ENCODE measurements at places on chromosomes 6 and 20.

DNA sequence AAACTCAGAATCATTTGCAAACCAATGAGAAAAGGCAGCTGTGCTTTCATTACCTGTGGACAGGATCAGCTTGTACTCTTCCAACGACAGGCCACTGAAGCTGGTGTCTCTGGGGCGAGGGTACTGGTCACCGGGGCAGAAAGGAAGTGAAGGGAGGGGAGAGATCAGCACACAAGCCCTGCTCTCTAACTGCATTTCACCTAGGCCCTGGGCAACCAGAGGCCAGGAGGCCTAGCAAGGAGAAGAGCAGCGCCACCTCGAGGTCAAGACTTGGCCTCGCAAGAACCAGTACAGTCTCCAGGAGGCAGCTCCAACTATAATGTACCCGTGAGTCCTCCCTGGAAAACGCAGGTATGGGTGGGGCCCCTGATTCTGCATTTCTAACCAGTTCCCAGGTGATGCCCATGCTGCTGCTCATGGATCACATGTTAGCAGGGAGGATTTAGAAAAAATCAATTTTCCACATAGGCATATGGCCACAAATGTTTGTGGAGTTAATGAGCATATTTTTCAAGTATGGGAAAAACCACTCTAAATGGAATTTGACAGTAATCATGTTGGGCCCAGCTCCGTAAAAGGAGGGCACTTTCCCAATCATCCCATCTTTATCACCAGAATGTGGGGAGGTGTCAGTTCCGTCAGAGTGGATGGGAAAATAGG, 11.0 kb downstream of the UQCC2 start:
- H3K36me3 ChIP-seq: no peaks in the 10 kb centered on the region
- no peaks in the 10 kb centered on the region for H3K27me3 ChIP-seq
- peak overlapping the region; percentile 66 for H3K27ac ChIP-seq
- no peak for DNase-seq
- no peak overlapping the region for H3K4me3 ChIP-seq
- peaks cover 31% of the 10 kb centered on the region for H3K4me1 ChIP-seq

DNA sequence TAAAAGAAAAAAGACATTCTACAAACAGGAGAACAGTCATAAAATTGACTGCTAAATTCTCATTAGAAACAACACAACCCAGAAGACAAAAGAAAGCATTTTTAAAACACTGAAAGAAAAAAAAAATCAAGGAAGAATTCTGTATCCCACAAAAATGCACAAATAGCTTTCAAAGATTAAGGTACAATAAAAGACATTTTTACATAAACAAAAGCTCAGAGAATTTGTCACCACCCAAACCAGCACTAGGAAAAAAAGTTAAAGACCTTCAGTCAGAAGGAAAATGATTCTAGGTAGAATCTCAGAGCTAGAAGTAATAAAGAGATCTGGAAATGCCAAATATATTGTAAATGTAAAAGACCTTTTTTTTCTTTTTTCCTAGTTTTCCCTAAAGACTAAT, 252.4 kb downstream of the CLIC5 start:
- H3K36me3 ChIP-seq: no peaks in the 10 kb centered on the region
- H3K27me3 ChIP-seq: no peaks in the 10 kb centered on the region
- H3K4me1 ChIP-seq: no peaks in the 10 kb centered on the region
- H3K27ac ChIP-seq: no peak overlapping the region
- no peak overlapping the region for H3K4me3 ChIP-seq

- no peak overlapping the region for H3K27ac ChIP-seq
- H3K4me1 ChIP-seq: no peaks in the 10 kb centered on the region
- no peaks in the 10 kb centered on the region for H3K36me3 ChIP-seq
- H3K4me3 ChIP-seq: no peak overlapping the region
These were observed 60.8 kb upstream of the RPS6KA2 start for GRCh38 chr6:166687879-166688205.

DNA sequence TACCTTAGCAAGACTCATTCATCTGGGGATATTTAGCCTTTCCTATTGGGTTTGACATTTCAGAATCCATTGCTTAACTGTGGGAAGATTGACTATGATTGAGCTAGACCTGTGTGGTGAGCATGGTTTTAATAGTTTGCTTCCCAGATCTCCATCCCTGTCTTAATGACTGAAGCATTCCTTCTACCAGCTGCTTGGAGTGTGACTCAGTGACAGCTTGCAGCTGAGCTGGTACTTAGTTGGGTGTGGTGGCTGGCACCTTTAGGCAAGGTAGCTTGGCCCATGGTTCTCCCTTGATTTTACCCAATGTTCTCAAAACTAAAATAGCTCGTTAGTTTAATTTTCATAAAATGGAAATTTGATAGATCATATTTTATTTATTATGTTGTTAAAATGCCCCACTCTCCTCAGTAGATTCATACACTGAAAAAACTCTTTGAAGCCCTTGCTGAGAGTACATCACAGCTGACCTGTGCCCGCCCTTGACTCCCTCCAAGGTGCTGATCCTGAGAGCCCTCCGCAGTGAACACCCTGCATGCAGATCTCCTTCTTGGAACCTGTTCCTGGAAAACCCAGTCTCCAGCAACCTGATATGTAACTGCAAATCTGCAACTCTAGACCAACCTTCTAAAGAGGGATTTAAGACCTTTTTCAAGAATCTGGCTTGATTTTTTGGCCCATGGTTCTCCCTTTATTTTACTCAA, 19.1 kb downstream of the DOK5 start:
- no peak overlapping the region for H3K27ac ChIP-seq
- H3K36me3 ChIP-seq: no peaks in the 10 kb centered on the region
- no peak for DNase-seq
- peaks cover 4% of the 10 kb centered on the region for H3K4me1 ChIP-seq
- no peaks in the 10 kb centered on the region for H3K27me3 ChIP-seq

DNA sequence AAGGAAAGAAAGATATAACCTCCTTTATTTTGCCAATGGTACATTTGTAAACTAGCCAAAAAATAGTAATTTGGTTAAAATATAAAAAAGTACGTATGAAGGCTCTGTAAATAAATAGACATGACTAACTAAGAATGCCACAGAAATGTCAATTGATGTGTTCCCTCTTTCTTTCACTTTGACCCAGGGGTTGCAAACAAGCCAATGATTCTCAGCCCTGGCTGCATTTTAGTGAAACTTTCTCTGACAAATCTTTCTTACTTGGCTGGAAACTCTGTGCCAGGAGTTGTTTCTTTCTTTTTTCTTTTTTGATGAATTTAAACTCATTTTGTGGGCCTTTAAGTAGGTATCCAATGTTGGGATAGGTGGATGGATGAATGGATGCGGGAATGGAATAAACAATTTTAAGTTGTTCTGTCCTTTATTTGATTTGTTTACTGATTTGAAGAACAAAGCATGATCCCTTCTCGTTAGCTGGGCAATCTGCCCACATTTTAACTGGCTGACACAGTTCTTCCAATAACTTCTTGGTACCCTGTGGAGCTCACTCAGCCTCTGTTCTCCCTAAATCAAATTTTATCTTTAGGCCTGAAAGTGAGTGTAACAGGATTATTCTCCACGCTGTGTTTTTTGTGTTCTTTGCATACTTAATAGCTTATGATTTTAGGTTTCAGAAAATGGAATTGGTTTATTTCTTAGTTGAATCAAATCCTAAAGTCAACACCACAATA, 58.6 kb upstream of the GCLC start:
- no peaks in the 10 kb centered on the region for H3K27me3 ChIP-seq
- H3K4me3 ChIP-seq: no peak overlapping the region
- no peak overlapping the region for H3K27ac ChIP-seq
- no peak for DNase-seq

- H3K36me3 ChIP-seq: no peaks in the 10 kb centered on the region
- H3K27ac ChIP-seq: no peak overlapping the region
- H3K4me1 ChIP-seq: no peaks in the 10 kb centered on the region
- H3K4me3 ChIP-seq: no peak overlapping the region
- H3K27me3 ChIP-seq: no peaks in the 10 kb centered on the region
These were observed 120.1 kb downstream of the JPH2 start for GRCh38 chr20:44066645-44067606.

Data from breast epithelium (tissue), 4 donors.